ENCODE measurements at places on chromosomes 13 and 19.
A peak's percentile ranks its signal among the peaks of the same experiment; 100 is the strongest.

DNA sequence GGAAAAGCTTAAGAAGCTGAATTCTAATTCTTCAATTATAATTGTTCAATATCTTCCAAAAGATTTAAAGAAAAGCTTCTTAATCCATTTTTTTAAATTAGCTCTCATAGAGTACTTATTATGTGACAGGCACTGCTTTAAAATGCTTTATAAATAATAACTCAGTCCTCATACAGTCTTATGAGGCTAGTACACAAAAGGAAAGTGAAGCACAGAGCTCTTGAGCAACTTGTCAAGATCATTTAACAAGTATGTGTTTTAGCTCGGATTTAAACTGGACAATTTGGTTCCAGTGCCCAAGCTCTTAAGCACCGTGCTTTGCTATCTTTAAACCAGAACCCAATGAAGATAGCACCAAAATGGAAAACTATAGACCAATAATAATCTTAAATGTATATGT lies 106.1 kb downstream of the DHRS12 start:
- DNase-seq = no peak

DNA sequence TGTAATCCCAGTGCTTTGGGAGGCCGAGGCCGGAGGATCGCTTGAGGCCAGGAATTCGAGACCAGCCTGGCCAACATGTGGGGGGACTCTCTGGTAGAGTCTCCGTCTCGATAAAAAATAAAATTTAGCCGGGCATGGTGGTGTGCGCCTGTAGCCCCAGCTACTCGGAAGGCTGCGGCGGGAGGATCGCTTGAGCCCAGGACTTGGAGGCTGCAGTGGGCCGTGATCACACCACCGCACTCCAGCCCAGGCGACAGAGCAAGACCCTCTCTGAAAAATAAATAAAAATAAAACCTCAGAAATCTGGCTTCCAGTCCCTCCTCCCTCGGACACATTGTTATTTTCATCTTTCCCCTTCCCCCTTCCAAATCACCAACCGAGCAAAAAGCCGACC lies 332 bp downstream of the IRGQ start:
- no peak for DNase-seq

- DNase-seq = no peak
These were observed 383.3 kb downstream of the RFC3 start for GRCh38 chr13:34201050-34201913.

GRCh38 chr13:107865318-107865575 lies 350.1 kb downstream of the LIG4 start:
- DNase-seq = no peak

DNA sequence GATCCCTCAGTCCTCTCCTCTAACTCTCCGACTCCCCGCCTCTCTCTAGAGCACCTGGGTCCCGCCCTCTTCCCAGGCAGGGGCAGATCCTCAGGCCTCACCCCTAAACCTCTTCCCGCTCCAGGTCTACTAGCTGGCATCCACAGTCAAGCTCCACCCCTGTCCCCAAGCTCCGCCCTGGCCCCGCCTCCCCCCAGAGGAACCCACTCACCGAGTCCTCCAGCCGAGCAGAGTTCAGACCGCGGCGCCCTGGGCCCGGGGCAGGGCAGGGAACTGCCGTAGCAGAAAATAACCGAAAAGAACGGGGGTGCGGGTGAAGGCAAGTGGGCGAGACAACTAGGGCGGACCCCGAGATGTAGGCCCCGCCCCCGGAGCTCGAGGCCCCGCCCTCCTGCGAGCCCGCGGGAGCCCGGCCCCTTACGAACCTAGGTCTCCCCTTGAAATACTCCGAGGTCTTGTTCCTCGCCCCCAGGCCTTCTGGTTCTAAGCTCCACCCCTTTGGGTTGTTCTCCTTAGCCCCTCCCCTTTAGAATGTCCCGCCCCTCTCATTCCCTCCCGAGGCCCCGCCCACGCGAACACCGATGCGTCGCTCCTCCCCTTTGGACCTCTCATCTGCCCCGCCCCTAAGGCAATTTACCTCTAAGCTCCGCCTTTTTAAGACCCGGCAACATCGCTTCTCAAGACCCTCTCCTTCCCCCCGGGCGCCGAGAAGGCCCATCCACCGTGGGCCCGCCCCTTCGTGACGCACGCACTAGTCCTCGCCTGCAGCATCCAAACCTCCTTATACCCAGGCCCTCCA lies at the start of gene GGN:
GGN (minus strand) TSS at position 485 of the 799 bp plus-strand sequence. CDS start 773 bp downstream, outside the sequence.
- DNase-seq = peak; percentile 97

DNA sequence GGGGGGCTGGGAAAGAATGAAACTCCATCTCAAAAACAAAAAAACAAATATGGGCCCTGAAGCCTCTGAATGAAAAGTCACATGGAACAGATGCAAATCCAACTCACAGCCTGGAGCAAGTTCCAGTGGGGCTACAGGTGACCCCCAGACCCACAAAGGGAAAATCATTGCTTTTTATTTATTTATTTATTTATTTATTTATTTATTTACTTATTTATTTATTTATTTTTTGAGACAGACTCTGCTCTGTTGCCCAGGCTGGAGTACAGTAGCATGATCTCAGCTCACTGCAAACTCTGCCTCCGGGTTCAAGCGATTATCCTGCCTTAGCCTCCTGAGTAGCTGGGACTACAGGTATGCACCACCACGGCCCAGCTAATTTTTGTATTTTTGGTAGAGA lies 13.3 kb upstream of the CCL25 start:
- DNase-seq = no peak

GRCh38 chr19:49111218-49111998 lies 2.8 kb upstream of the LIN7B start:
- no peak for DNase-seq

DNA sequence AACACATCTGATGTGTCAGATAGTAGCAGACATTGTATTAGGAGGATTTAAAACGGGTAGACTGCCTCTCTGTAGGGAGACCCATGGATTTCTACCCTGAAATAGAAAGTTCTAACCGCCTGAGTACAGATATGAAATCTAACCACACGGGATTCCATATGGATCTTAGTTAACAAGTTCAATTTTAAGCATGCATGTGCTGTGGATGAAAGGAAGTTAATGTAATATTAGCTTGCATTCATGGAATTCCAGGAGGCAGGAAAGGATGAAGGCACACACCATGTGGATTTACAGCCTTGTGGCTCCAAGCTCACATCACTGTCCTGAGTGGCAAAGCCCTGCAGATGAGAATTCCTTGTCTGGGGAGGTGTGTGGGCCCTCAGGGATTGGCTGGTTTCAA lies 120.6 kb upstream of the IRS2 start:
- DNase-seq = no peak

- no peak for DNase-seq
These were observed 4.1 kb downstream of the ARHGEF1 start for GRCh38 chr19:41886761-41887710.

- no peak for DNase-seq
These were observed 2.3 kb upstream of the LYPD3 start for GRCh38 chr19:43467730-43468129.

- DNase-seq = no peak
These were observed 511.9 kb upstream of the HTR2A start for GRCh38 chr13:47408546-47409319.

GRCh38 chr19:23699521-23699860 lies 12.5 kb upstream of the ZNF675 start:
- DNase-seq = no peak

DNA sequence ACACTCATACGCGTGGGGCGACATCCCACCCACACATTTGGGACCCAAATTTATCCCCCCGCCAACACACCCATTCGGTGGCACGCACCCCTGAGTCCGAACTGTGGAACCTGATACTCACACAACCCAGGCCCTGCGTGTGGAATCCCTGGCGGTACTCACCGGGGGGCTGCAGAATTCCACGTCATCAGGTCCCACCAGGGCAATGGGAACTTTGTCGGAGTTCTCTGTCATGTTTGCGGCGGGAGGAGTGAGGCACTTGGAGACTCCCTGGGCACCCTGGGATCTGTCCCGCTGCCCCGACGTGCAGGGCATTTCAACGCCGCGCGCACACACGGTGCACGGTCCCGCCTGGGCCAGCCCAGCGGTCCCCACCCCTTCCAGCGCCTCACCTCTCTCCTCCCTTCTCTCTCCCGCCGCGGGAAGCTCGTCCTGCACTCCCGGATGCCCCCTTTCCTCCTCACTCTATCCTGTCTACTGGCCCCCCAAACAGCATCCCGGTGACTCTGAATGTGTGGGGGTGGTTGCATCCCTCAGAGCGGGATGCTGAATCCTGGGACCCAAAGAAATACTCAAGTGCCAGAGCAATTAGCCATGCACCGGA lies at the start of gene CNMD:
CNMD (minus strand) TSS at position 353 of the 604 bp plus-strand sequence; CDS start at position 234, 119 bp downstream.
- DNase-seq = no peak

DNA sequence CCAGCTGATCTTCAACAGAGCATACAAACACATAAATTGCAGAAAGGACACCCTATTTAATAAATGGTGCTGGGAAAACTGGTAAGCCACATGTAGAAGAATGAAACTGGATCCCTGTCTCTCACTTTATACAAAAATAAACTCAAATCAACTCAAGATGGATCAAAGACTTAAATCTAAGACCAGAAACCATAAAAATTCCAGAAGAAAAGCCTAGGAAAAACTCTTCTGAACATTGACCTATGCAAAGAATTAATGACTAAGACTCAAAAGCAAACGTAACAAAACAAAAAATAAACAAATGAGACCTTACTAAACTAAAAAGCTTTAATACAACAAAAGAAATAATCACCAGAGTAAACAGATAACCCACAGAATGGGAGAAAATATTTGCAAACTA lies 74.5 kb upstream of the ABCC4 start:
- no peak for DNase-seq

- DNase-seq = no peak
These were observed 21.0 kb upstream of the SLC35E1 start for GRCh38 chr19:16593181-16593580.

- DNase-seq = no peak
These were observed 15.5 kb upstream of the ZNF888 start for GRCh38 chr19:52938761-52939160.

- no peak for DNase-seq
These were observed 12.4 kb downstream of the TMEM272 start for GRCh38 chr13:51832471-51833152.

DNA sequence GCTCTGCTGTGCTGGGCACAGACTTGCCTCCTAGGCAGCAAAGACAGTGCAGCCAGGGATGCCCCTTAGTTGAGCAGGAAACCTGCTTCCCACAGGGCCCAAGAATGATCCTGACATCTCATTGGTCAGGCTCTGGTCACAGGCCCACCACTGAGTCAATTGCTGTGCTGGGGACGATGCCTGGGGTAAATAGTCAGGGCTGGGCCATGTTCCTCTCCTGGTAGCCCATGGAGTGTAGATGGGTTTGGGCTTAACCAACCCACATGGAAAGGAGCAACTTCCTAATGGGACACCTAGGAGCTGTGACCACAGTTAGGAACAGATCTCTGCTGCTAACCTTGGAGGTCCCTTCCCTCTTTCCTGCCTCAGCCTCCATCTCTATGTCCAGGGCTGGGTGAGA lies 212.5 kb upstream of the ZNF536 start:
- no peak for DNase-seq

GRCh38 chr13:22064854-22065620 lies 394.2 kb downstream of the FGF9 start:
- DNase-seq = no peak

DNA sequence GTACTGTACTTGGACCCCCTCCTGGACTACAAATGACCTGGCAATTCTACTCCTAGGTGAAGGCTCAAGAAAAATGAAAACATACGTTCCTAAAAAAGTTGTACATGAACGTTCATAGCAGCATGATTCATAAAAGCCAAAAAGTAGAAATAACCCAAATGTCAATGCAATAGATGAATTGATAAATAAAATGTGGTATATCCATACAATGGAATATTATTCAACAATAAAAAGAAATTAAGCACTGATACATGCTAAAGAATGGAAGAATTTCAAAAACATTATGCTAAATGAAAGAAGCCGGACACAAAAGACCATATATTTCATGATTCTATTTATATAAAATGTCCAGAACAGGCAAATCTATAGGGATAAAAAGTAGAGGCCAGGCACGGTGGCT lies 9.5 kb downstream of the ZNF432 start:
- DNase-seq = no peak

- DNase-seq = no peak
These were observed 231.2 kb downstream of the NHLRC3 start for GRCh38 chr13:39269411-39269810.

DNA sequence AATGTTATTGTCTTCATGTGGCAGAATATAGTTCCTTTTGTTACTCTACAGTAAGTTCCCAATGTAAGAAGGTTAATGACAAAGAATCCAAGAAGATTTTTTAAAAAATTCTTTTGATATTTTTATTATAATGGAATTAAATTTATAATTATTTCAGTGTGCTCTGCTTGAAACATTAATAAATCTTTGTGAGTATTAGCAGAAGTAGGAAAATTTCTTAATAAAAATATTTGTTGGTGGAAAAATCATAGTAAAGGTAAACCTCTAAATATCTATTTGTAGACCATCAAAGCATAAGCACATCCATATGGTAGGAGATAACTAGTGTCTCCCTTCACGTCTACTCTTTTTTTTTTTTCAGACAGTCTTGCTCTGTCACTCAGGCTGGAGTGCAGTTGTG lies 4.3 kb downstream of the CSNK1A1L start:
- no peak for DNase-seq

GRCh38 chr13:110446575-110446890 lies 115.0 kb downstream of the RAB20 start:
- no peak for DNase-seq

DNA sequence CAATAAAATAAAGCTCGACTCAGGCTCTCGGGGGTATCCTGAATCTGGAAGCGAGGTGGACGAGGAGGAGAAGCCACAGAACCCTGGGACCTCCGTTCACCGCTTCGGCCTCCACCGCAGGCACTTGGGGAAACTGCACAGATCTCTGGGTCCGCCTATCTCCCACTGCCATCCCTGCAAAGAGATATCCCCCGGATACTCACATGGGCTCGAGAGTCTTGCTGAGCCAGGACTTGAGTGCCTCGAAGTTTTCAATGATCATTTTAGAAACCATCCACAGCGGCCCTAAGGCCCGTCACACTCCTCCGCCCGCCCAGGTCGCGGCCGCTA lies 589 bp downstream of the RBM26 start:
- DNase-seq = no peak

- peak; percentile 45 for DNase-seq
These were observed 272.0 kb downstream of the UQCRFS1 start for GRCh38 chr19:28940751-28941500.

GRCh38 chr19:41426116-41426841 lies 895 bp downstream of the B3GNT8 start:
- DNase-seq = no peak

- no peak for DNase-seq
These were observed 25.2 kb upstream of the PDCD5 start for GRCh38 chr19:32555786-32556185.

GRCh38 chr13:102090532-102090931 lies 311.3 kb downstream of the FGF14 start:
- no peak for DNase-seq
